ENCODE measurements at places on chromosomes 1 and 21.
A peak's percentile ranks its signal among the peaks of the same experiment; 100 is the strongest.

GRCh38 chr1:91717839-91718238 is 168.1 kb downstream of the TGFBR3 start:
- no peak for DNase-seq

- DNase-seq, result no peak
Observed at GRCh38 chr1:38392861-38393260, 346.3 kb upstream of the POU3F1 start.

GRCh38 chr1:38776466-38777065 is 83.0 kb downstream of the RRAGC start:
- DNase-seq, result no peak

- no peak for DNase-seq
Observed at GRCh38 chr1:157234705-157235273, 96.6 kb upstream of the ETV3 start.

- DNase-seq, result no peak
Observed at GRCh38 chr1:15198684-15199083, 45.1 kb downstream of the TMEM51 start.

DNA sequence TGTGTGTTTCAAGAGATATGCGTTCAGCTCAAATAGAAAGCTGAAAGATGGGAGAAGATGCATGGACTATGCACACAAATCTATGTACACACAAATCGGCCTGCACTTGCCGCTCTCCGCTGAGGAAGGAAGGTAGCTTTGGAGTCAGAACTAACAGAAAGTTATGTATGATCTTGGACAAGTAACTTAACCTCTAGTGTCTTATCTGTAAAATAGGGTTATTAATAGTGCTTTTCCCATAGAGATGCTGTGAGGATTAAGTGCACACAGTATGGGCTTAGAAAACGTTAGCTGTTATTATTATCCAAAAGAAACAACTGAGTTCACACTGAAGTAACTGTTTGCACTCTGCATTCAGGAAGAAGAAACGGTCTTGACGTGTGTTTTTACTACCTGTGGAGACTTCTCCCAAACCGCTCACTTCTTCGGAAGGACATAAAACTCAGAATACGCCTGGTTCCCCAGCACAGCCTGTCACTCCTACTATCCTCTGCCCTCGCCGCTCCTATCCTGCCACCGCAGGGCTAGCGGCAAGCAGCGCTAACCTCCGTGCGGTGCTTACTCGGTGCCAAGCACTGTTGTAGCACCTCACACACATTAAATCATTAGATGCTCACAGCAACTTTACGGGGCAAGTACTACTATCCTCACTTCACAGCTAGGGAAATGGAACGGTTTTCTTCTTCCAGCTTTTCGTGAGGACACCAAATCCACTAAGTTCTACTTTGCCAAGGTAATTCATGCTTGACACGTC is 1.3 kb downstream of the TGFBR3 start:
- DNase-seq, result peak; percentile 38

- DNase-seq, result no peak
Observed at GRCh38 chr1:27569088-27569460, 34.9 kb downstream of the AHDC1 start.

GRCh38 chr1:169361281-169361680 is 6.3 kb downstream of the NME7 start:
- DNase-seq, result no peak

DNA sequence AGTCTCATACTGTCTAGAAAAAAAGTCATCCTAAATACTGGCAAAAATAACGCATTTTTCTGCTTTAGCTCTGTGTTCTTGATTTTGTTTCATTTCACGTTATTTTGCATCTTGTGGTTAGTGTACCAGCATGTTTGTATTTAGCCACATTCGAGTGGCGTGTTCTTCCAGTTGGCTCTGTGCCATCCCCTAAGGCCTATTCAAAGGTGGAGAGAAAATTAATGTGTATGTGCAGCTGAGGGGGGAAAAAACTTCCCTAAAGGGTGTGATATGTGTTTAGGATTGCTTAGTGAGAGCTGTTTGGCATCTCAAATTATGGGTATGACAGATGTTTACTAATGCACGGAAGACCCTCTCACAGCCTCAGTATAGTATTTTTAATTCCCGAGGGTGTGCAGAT is 12.1 kb downstream of the DNAJC16 start:
- DNase-seq, result no peak

- DNase-seq, result no peak
Observed at GRCh38 chr1:27588256-27589232, 15.4 kb downstream of the AHDC1 start.

DNA sequence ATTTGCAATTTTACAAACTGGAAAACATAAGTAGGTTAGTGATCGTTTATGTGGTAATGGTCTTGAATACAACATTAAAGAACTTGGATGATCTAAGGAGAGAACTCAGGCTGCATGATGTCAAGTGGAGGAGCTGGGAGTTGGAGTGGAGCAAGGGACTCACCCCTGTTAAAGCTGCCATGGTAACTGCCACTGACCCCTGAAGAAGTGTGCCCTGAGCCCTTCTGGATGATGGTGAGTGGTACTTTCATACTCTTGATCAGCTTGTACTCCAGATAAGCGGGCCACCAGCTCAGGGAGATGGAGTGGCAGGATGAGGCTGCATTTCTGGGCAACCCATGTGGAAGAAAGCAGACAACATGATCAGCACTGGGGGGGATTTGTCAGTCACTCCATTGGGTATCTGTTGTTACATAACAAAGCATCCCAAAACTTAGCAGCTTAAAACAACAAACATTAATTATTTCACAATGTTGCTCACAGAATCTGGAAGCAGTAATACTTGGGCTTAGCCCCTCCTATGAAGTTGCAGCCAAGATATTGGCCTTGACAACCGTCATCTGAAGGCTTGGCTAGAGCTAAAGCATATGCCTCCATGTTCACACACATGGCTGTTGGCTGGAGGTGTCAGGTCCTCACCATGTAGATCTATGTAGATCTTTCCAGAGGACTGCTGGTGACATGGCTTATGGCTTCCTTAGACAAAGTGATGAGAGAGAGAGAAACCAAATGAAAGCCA is 213.8 kb downstream of the DUSP10 start:
- DNase-seq, result no peak

DNA sequence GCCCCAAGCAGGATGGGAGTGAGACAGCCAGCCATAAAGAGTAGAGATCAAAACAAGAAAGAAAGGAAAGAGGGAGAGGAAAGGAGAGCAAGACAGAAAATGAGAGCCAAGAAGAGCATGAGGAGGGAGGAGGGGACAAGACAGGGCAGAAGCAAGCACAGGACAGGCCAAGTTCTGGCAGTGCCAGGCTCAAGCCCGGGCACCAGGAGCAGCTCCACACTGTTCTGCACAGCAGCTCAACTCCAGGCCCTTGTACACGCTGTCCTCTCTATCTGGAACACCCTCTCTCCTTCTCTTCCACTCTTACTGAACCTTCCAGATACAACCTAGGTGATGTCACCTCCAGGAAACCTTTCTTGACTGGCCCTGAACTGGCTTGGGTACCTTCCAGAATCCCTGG is 11.7 kb downstream of the IFFO2 start:
- DNase-seq, result no peak
